Nephron progenitor cell (in vitro differentiated cells): ENCODE measurements at places on chromosomes 7 and 10.

DNA sequence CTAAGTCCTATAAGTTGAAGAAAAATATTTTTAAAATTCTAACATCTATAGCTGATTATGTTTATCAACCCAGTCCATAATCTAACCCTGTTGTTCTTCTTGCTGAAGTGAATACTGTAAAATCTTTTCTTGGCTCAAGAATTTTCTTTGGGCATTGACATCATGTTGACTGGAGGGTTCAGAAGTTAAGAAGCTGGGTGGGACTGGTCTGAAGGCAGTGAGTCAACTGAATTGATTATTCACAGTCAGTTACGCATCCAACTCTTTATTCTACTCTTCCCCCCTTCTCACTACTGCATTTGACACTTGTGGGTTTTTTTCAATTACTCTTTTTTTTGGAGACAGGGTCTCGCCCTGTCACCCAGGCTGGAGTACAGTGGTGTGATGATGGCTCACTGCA, 31.0 kb downstream of the DENND2A start:
- DNase-seq = no peak

DNA sequence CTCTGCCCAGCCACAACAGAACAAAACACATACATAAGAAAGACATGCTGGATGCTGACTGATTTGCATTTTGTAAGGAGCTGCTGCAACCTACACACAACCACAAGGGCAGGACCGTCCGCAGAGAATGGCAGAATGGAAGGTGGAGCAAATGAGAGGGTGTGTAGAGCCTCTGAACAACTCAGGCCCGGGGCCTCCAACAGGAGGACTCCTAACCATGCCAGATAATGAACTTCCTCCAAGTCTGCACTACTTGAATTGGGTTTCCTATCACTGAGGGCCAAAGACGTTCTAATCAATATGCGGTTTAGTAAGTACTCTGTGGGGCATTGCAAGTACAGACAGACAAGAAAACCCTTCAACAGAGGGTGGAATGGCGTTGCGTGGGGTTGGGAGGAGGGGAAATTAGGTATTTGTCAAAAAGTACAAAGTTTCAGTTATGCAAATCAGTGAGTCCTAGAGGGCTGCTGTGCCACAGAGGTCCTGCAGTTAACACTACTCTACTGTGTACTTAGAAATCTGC, 14.6 kb downstream of the VOPP1 start:
- DNase-seq = no peak

- no peak for DNase-seq
Observed at GRCh38 chr10:72890086-72890485, 3.5 kb upstream of the OIT3 start.

- DNase-seq = no peak
Observed at GRCh38 chr7:137045573-137045972, 177.1 kb downstream of the CHRM2 start.

- no peak for DNase-seq
Observed at GRCh38 chr7:135803143-135803542, 54.5 kb upstream of the FAM180A start.

DNA sequence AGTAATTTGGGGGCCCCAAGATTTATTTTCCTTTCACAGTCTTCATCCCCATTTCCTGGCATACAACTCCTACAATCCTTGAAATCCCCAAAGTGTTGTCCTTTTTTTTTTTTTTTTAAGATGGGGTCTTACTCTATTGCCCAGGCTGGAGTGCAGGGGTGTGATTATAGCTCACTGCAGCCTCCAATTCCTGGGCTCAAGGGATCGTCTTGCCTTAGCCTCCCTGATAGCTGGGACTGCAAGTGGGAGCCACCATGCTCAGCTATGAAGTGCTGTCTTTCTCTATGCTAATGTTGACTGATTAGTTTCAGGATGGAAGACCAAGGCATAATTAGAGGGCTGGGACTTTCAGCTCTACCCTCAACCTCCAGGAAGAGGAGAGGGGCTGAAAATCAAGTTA, 41.9 kb upstream of the KAT6B start:
- DNase-seq = no peak

- no peak for DNase-seq
Observed at GRCh38 chr10:11395161-11395560, 216.3 kb downstream of the USP6NL start.

DNA sequence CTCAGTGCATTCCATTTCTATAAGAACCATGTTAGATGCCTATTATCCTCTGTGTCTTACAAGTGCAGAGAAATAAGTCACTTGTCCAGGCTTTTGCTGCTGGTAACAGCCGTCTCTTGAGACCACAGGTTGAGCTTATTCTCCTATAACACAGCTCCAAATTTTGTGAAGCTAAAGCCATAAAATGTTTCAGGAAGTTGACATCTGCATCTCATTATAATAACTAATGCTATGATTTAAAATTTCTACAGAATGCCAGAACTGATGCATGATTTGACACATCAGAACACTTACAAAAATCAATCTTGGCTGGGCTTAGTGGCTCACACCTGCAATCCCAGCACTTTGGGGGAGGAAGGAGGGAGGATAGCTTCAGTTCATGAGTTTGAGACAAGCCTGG, 986.9 kb downstream of the TYW1 start:
- DNase-seq = no peak

- DNase-seq = no peak
Observed at GRCh38 chr7:140304191-140304799, 94.0 kb downstream of the SLC37A3 start.

- no peak for DNase-seq
Observed at GRCh38 chr7:104174798-104175197, 33.0 kb downstream of the ORC5 start.

DNA sequence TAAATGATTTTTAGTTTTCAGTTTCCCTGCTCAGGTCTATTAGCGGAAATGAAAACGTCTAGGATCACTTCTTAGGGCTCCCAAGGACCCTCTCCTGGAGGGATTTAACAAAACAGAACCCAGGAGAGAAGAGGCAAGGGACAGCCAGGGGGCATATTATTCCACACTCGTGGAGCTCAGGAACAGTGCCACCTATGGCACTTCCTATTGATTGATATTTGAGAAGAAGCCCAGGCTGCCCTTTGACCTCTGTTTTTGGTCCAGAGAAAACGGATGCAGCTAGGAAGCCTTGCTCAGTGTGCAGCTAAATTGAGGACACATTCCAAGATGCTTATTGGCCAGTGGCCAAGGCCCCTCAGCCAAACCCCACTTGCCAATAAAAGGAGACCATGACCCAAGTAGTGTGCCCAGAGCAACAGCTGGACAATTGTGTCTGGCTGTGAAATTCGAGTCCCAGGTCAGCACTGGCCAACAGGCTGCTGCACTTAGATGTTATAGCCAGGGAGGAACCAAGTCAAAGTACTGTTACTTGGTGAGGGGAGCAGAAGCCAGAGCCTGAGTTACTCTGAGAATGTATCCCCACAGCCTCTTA, 24.0 kb upstream of the GPNMB start:
- peak; percentile 40 for DNase-seq

- no peak for DNase-seq
Observed at GRCh38 chr7:94660006-94660405, 4.1 kb upstream of the SGCE start.

DNA sequence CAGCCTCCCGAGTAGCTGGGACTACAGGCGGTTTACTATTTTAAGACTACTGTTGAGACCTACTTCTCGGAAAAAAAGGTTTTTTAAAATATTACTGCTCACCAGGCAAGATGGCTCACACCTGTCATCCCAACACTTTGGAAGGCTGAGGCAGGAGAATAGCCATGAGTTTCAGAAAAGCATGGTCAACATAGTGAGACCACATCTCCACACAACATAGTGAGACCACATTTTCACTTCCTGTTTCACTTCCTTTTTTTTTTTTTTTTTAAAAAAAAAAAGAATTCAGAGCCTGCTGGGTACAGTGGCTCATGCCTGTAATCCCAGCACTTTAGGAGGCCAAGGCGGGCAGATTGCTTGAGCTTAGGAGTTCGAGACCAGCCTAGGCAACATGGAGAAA, 46.5 kb downstream of the SVOPL start:
- DNase-seq = no peak

DNA sequence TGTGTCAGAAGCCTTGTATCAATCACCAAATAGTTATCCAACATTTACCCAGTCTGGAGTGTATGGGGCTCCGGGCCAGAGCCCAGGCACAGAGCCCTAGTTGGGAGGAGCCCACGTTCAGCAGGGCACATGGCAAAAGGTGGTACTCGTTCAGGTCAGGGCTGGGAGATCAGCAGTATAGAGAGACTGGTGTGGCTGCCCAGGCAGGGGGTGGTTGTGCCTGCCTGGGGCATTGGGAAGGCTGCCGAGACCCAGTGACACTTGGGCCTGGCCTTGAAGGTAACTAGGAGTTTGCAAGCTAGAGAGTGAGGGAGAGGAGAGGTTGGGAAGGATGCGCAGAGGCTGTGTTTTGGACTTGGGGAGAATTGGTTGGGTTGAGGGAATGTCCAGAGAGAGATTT, 48.9 kb upstream of the IGFBP3 start:
- DNase-seq = no peak

DNA sequence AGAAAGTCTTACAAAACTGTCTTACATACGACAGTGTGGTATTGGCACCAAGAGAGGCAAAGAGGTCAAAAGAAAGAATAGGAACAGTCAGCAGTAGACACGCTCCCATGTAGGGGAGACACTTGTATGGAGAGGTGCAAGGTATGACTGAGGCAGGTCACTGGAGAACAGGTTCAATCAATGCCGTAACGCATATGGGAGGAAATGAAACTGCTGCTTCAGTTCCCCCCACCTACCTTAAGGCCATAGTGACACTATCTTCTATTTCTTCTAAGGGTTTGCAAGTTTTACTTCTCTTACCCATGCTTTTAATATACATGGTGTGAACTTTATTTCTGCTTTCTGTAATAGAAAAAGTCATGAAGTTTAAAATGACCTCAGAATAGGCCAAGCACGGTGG, 5.5 kb upstream of the PITRM1 start:
- DNase-seq = no peak

GRCh38 chr10:79079490-79080355, 11.0 kb downstream of the ZMIZ1 start:
- no peak for DNase-seq

DNA sequence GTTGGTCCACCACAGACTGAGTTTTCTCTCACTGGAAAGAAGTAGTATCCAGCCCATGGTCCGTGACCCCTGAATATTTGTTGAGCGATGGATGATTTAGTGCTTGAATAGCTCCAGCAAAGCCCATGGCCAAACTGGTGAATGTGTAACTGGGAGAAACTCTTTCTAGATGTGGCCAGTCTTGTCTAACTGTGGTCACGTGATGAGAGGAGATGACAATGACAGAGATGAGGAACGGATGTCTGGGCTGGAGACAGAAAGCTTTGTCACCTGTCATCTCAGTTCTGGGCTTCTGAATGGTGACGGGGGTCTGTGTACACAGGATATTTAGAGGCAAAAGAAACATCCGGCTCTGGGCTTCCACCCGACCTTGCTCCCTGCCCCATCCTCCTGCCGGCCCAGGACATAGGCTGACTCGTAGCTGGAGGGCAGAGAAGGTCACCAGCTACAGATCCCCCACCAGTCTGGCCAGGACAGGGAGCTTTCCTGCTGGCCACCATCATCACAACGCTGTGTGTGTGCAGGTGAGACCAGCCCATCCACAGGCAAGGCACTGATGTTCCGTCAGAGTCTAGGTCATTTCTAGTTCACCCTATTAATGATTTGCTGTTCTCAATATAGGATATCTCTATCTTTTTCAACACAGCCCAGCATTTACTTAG, 152.5 kb upstream of the TNS3 start:
- no peak for DNase-seq

DNA sequence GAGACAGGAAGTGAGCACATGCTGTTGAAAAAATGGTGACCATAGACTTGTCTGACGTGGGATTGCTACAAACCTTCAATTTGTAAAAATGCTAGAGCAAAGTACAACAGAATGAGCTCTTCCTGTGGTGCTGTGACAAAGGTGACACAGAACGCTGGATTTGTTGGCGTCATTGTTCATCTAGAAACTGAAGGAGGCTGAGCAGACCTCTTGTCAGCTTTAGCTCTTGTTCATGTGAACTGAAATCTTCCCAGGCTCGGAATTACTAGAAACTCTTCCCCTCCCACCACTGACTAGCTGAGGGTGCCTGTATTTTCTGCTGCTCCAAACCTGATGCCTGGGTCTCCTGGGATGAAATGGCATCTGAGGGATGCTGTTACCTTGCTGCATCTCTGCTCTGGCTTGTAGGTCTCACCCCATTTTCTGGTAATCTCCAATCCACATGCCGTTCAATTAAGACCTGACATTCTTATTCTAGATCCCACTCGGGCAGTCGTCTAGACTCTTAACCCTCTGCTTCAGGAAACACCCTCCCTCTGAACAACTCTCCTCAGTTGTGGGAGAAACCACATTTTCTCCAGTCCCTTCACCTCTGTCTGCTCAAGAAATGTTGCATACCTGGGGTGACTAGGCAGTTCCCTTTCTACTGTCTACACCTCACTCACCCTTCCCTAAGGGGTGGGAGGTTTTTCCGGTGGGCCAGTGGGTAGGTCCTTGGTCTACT, 349.3 kb downstream of the CXCL12 start:
- DNase-seq = no peak

DNA sequence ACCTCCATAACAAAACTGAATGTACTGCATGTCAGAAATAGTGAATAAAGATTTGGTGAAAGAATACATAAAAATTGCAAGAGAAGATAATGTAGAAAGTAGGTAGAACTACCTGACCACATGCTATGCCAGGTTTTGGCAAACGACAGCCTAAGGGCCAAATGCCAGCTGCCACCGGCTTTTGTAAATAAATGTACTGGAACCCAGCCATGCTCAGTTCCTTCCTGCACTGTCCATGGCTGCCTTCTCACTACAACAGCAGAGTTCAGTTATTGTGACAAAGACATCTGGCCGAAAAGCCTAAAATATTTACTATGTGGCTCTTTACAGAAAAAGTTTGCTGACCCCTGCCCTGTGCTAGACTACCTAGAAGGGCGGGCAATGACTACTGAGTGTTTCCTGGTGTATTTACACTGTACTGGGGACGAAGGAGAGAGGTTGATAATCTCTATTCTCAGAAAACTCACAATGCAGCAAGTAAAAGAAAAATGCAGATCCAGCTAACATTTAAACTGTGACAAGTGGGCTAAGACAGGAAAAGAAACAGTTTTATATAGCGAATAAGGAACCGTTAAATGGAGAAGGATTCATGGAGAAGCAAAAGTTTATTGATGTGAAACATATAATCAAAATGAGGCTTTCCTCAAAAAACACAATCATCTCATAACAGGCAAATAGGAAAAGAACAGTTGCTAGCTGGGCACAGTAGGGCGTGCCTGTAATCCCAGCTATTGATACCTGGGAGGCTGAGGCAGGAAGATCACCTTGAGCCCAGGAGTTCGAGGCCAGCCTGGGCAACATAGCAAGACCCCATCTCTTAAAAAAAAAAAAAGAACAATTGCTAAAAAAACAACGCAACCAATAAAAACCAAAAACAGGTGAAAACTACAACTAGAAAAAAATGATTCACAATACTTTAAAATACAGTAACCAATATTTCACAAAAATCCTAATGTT, 13.7 kb downstream of the KIN start:
- no peak for DNase-seq

DNA sequence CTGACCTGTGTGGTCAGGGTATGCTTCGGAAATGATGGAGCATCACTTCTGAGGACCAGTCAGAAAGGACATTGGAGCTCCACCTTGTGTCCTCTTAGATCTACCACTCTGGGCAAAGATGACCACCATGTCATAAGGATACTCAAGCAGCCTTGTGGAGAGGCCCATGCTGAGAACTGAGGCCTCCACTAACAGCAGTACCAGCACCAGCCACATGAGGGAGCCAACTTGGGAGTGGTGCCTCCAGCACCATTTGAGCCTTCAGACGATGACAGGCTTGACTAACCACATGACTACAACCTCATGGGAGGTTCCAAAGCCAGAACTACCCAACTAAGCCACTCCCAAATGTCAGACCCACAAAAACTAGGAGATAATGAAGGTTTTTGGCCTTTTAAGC, 116.0 kb downstream of the NPTX2 start:
- peak; percentile 48 for DNase-seq

GRCh38 chr7:25727446-25727845, 424.6 kb upstream of the NFE2L3 start:
- DNase-seq = no peak
